ENCODE measurements at places on chromosomes 3 and 15. TPM values are rescaled to one million over a fixed set of nuclear protein-coding genes. Genes with fewer than 3 reads are reported as not detected.
A peak's percentile ranks its signal among the peaks of the same experiment; 100 is the strongest.

DNA sequence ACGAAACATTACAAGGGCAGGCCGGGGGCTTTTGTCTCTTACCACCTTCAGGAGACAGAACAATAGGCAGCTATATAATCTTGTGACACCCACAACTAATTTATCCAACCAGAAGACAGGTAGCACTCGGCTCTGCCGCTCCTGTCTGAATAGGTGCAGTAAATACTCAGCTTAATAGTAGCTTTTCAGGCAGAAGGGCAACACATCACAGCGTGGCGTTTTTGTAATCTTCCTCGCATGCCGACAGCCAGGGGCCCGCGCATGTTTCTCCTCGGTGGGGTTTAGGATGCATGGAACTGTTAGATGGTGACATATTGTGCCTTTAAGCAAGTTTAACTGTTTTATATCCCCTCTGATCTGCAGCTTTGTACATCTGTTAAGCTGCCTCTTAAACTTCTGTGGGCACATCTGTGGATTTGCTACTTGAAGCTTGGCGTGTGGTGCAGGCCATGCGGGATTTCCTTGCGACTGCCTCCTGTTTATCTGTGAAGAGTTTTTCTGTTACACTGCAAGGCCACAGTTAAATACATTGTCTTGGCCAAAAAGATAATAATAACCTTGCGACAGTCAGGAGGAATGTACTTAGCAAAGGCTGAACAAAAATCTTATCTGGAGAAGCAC lies 123.2 kb upstream of the BNIP2 start:
- no peak for DNase-seq

LYSMD4 gene
- total RNA-seq = 7.0 TPM

DNA sequence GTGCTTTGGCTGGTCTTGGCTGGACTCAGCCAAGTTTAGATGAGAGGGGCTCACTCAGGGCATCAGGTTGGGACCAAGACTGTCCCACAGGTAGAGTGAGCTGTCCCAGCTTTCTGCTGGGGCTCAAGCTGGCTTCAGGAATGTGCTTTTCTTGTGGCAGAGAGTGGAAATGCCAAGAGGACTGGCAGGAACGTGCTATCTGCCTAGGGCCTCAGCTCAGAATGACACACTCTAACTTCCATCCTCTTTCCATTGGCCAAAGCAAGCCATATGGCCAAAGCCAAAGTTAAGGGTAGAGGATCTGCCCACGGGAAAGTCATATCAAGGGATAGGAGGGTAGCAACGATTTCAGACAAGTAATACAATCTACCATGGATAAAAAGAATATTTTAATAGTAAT lies 178.8 kb downstream of the ABHD5 start:
- no peak for DNase-seq

- no peak for DNase-seq
Observed at GRCh38 chr3:436053-436452, 239.5 kb downstream of the CHL1 start.

VPS8 gene
- total RNA-seq = 40.1 TPM

GRCh38 chr15:75436881-75437280 lies 14.6 kb downstream of the SIN3A start:
- DNase-seq = no peak

CNTN3 gene
- 0.07 TPM for total RNA-seq

DNA sequence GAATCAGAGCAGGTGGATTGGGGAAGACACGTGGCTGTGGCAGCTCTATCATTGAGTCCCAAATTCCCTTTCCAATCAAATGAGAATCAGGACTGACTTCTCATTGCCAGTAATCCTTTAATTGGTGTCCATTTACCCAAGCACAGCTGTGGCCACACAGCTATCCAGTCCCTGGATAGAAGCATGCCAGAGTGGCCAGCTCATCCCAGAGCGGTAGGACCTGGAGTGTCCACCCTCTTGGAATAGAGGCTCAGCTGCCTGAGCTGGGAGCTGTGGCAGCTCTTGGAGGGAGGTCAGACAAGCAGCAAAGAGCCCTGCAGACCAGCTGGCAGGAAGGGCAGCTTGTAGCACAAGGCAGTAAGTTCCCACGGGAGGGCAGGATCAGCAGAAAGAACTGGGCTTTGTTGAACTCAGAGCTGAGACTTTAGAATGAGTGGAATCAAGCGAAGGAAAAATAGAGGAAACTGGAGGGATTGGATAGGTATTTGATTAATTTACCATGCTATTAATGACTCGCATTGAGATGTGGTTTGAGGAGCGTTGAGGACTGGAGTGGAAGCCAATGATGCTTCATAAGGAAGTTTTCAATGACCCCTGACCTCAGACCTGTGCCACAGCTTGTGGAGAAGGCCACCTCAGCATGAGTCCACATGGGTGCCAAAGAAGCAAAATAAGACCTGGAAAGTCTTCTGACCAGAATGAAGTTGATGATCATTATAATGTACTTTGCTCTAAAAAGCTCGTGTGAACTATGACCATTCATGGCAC lies 6.9 kb upstream of the ALPK3 start:
- no peak for DNase-seq

DNA sequence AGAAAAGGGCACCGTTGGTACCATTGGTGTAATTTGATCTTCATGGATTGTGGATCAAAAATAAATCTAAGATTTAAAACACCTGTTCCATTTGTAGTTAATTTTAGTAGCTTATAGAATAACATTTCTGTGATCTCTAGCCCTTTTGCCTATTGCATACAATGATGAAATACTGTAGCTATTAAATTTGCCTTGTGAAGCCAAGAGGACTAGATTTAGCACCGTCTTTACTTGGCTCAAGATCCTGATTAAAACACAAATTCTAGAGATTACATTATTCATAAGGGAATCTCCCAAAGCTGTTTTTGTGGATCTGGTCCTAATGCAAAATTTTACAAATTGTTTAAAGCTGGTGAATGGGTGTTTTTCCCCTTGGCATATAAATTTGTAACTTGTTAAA lies 8.2 kb downstream of the TBC1D23 start:
- no peak for DNase-seq

GP9 gene
- total RNA-seq = not detected

- DNase-seq = no peak
Observed at GRCh38 chr3:13157986-13158385, 84.8 kb upstream of the IQSEC1 start.

- DNase-seq = no peak
Observed at GRCh38 chr3:100125161-100125938, 11.0 kb upstream of the FILIP1L start.

GRCh38 chr15:40325188-40325587 lies 1.7 kb downstream of the INAFM2 start:
- no peak for DNase-seq

DHFR2 gene
- 2.5 TPM for total RNA-seq

DNA sequence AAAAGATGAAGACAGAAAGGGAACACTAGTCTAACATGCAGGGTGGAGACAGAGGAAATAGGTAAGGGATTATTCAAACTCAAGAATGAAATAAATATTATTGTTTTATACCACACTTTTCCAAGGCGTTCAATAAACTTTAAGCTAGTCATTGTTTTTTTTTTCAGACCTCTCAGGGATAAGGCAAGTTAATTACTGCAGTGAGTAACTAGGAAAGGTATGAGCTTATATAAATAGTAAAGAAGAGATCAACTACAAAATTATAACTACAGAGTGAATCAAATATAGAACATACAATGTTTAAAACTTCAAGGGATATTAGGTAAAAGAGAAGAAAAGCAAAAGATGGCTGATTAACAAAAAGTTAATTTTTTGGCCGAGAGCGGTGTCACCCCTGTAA lies 31.5 kb upstream of the XXYLT1 start:
- DNase-seq = no peak

IQCB1 gene
- 6.1 TPM for total RNA-seq

PDZRN3 gene
- total RNA-seq = 19.2 TPM

GP5 gene
- not detected for total RNA-seq

DNA sequence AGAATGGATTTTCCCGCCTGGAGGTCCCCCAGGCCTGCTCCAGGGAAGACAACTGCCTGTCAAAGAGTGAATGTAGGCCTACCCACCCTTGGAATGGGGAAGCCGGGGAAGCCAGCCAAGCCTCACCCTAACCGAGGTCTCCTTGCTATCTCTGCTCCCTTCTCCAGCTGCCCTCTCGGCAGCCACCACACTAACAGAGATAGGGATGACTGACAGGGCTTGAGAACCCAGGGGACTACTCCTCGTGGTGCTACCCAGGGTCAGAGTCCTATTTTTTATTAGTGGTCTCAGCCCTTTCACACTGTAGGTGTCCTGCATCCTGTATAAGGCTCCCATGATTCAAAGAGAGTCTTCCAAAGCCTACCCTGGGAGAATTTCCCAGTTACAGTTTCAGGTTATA lies 160.6 kb upstream of the CHRM5 start:
- DNase-seq = no peak

DNA sequence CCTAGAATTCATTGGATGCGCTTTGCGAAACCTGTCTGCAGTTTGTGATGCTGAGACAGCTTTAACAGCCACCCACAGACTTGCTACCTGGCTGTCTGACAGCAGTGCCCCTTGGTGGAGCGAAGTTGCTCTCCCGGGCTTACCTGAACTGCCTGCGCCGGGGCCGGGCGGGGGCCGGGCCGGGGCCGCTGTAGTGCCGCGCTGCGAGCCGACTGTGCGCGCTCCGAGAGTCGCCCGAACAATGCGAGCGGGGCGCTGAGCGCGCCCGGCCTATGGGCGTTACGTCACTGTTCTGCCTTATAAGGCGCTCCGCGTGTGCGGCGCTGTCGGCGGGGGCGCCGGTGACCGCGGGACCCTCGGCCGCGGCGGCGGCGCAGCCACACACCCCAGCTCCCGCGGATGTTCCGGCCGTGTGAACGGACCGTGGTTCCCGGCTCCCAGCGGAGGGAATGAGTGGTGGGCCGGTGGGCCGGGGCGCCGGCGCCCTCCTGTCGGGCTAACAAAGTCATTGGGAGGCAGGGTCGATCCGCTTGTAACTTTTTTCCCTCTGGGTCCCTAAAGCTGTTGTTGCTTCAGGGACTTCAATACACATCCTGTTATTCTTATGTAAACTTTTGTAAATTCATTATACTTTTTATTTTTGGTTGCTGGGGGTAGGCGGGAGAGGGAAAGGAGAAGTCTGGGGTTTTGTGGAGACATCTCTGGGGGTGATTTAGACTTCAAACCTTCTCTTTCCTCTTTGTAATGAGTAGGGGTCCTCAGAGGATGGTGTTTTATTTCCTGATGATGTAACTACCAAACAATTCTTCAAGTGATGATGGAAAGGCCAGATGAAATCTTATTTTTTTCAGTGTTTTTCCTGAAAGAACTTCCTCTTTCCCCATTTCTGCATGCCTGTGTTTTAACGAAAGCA lies 58.5 kb downstream of the CMSS1 start:
- peak; percentile 82 for DNase-seq

GRCh38 chr3:25151903-25152295 lies 276.2 kb upstream of the RARB start:
- no peak for DNase-seq

- no peak for DNase-seq
Observed at GRCh38 chr15:52514482-52514881, 14.2 kb downstream of the MYO5A start.

MYLK gene
- total RNA-seq = 15.4 TPM

DNA sequence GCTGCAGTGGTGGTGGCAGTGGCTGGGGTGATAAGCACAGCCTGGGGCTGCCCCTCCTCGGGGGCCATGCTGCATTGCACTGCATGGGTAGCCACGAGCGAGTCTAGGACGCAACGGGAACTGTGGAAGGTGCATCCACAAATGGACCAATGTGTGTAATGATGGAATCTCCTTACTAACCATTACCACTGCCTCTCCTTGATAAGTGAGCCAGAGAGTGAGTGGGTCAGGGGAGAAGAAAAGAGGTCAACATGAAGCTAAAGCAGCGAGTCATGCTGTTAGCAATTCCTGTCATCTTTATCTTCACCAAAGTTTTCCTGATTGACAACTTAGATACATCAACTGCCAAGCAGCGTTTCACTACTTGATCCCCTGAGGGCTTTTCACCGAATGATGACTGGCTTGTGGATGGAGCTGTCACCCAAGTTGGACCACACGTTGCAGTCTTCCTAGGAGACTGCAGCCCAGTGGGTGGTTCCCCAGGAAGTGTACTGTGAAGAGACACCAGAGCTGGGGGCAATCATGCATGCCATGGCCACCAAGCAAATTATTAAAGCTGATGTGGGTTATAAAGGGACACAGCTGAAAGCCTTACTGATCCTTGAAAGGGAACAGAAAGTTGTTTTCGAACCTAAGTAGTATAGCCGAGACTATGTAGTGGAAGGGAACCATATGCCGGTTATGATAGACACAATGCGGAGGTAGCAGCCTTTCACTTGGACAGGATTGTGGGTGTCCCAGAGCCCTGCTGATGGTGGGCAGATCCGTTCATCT lies 20.6 kb downstream of the SAMD7 start:
- no peak for DNase-seq

GRCh38 chr15:40873694-40874561 lies at the start of gene RHOV:
Gene RHOV (minus strand): TSS chr15:40874234. CDS start chr15:40874139, 95 bp downstream.
- peak; percentile 68 for DNase-seq

NPRL2 gene
- 16.0 TPM for total RNA-seq

TUBGCP4 gene
- total RNA-seq = 18.2 TPM

DNA sequence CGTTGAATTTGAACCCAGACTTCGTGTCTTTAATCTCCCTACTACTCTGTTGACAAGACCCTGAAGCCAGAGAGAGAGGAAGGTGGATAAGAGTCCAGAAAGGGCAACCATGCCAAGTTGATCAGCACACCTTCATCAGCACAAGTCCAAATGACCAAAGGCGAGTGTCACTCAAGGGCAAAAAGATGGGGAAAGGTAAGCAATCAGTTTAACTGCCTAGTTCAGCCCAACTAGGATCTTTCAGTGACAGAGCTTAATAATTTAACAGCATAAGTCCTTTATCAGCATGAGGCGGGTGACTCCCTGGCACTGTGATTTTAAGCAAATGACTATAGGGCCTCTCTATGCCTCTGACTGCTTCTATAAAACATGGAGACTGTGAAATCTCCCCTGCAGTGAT lies 6.2 kb downstream of the SUCLG2 start:
- no peak for DNase-seq

LCTL gene
- total RNA-seq = 0.43 TPM

DNA sequence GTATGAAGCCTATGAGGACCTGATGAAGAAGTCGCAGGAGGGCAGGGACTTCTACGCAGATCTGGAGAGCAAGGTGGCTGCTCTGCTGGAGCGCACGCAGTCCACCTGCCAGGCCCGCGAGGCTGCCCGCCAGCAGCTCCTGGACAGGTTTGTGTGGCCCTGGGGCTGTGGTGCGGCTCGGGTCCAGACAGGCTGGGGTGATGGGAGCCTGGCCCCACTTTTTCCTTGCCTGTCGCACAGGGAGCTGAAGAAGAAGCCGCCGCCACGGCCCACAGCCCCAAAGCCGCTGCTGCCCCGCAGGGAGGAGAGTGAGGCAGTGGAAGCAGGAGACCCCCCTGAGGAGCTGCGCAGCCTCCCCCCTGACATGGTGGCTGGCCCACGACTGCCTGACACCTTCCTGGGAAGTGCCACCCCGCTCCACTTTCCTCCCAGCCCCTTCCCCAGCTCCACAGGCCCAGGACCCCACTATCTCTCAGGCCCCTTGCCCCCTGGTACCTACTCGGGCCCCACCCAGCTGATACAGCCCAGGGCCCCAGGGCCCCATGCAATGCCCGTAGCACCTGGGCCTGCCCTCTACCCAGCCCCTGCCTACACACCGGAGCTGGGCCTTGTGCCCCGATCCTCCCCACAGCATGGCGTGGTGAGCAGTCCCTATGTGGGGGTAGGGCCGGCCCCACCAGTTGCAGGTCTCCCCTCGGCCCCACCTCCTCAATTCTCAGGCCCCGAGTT lies 29.0 kb downstream of the PTPN23 start:
- DNase-seq = no peak
